Epithelial cell of prostate (primary cell): ENCODE measurements at places on chromosomes 3 and 15.

- DNase-seq = no peak
These were observed 6.4 kb upstream of the NR1D2 start for GRCh38 chr3:23938688-23939087.

- DNase-seq = no peak
These were observed 443.5 kb downstream of the OTOL1 start for GRCh38 chr3:161939918-161940620.

- DNase-seq = no peak
These were observed 99.3 kb downstream of the ARNT2 start for GRCh38 chr15:80503319-80503952.

- no peak for DNase-seq
These were observed 981 bp upstream of the SCAP start for GRCh38 chr3:47476644-47477199.

DNA sequence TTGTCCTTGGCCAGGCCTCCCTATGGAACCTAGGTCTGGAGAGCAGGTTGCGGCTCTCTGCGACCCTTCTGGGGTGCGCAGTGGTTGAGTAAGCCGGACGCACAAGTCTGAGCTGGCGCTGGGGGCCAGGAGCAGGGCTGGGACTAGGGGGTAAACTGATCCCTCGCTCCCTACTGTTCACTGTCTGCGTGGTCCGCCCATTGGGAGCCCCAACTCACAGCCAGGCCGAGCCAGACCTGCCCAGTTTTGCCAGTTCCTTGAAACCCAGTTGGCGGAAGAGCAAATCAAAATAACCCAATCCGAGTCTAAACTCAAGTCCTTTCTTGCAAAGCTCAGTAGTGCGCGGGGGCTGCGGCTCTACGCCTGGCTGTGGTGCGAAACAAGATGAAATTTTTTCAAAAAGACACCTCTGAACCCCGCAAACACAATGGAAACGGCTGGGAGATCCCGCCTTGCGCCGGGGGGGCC, 17.5 kb downstream of the RGMA start:
- DNase-seq = no peak

DNA sequence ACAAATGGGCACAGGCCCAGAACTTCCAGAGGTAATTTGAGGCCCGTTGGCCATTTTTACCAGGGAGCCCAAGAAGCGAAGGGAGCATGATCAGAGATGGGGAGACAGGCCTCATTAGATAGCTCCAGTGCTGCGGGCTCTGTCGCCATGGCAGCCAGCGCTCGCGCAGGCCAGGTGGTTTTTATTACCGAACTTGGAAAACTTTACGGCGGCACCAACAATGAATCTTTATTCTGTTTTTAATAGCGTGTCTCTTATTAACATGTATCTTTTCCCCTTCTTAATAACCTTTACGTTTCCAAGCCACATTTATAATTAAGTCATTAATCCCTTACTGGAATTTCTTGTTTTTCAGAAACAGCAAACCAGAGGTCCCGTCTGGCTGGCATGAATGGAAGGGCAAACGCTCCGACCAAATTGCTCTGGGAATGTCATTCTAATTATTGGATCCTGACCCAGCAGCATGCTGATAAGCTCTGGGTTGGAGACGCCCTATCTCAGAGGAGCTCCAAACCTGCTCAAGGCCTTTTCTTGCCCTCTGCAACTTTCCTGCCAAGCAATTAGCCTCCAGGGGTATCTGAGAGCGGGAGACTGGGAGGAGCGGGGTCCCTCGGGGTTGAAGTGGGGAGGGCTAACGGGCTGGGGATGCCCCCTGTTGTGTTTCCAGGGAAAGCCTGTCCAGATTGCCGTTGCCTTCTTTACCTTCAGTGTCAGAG, 256.4 kb downstream of the TLE3 start:
- no peak for DNase-seq

DNA sequence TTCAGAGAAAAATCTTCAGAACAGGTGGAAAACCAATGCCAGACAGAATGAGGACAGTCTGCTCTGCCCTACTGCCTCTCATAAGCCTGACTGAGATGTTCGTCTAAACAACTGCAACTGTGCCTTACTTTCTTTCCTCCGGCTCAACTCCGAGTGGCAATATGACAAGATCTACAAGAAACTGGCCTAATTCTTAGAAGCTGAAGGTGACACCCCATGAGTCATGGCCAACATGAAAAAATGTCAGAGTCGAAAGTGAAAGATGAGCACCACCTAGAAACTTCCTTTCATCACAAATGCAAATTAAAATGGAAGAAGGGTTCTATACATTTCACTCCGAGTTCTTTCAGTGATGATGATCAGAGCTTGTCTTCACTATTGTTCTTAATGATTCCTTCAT, 12.9 kb downstream of the PCYT1A start:
- DNase-seq = no peak
